ENCODE measurements at places on chromosomes 5 and 9.

DNA sequence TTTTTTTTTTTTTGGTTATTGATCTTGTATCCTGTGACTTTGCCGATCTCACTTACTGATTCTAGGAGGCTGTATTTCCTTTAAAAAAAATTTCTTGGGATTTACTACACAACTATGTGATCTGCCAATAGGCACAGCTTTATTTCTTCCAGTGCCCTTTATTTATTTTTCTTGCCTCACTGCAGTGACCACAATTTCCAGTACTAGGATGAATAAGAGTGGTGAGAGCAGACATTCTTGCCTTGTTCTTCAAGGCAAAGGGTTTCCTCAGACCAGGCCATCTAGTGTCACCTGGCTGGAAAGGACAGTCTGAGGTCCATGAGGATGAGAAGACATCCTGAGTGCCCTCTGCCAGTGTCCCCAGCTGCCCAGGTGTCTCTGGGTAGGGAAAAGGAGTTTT is 265.4 kb downstream of the SPOCK1 start:
- DNase-seq = no peak

- no peak for DNase-seq
Observed at GRCh38 chr5:36897616-36898015, 21.0 kb downstream of the NIPBL start.

- DNase-seq = no peak
Observed at GRCh38 chr5:44797841-44798240, 10.9 kb upstream of the MRPS30 start.

- DNase-seq = no peak
Observed at GRCh38 chr9:121778252-121779225, 127.1 kb downstream of the DAB2IP start.

DNA sequence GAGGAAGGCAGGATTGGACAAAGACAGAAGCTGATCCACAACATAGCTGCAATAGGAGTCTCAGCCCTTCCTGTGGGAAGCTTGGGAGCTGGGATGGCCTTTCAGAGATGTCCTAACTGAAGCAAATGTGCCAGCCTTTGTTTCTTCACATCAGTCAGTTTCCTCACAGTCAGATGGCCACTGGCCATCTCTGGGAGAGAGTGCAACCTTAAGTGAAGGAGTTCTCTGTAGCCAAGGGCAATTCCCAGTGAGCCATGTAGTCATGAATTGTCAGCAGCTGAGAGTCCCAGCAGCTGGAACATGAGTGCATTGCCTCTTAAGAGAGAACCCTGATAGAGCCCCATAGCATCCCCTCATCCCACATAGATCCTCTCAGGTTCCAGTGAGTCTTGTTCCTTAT is 89.1 kb upstream of the LIFR start:
- no peak for DNase-seq

- DNase-seq = no peak
Observed at GRCh38 chr5:33148076-33148513, 292.7 kb upstream of the TARS1 start.

- no peak for DNase-seq
Observed at GRCh38 chr9:130260816-130261765, 4.5 kb upstream of the HMCN2 start.

- DNase-seq = no peak
Observed at GRCh38 chr5:35143841-35144240, 86.4 kb downstream of the PRLR start.

DNA sequence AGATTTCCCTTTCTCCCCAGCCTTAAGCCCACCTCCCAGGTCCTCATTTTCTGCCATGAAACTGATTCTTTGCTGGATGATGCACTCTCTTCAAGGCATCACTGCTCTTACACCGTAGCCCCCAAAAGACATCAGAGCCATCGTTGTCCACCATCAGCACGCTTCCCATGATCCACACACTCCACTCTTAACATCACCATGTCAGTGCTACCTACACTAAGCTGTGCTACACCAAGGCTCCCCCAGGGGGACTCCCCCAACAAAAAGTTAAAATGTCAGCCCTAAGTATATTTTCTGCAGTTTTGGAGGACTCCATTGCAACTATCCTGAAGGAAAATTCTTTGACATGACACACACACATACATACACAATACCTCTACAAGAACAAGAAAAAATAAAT is 34.1 kb upstream of the KIF2A start:
- DNase-seq = no peak

GRCh38 chr5:24749701-24750100 is 104.9 kb upstream of the CDH10 start:
- DNase-seq = no peak

GRCh38 chr5:40743771-40744170 is 12.0 kb downstream of the TTC33 start:
- no peak for DNase-seq

DNA sequence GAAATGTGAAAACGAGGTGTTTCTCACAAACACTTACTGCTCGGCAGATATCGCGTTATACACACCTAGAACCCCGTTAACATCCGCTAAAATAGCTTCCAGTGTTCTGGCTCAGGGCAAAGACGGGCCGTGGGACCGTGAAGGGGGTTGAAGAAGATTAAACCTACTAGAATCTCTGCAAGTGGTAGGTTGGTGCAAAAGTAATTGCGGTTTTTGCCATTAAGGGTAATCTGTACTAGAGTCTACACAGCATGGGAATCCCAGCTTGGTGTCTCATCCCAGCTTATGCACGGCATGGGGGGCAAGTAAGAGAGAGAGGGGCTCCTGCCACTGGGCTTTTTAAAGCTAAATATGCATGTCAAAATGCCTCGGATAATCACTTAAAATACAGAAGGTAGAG is 43.9 kb downstream of the HRH2 start:
- no peak for DNase-seq

DNA sequence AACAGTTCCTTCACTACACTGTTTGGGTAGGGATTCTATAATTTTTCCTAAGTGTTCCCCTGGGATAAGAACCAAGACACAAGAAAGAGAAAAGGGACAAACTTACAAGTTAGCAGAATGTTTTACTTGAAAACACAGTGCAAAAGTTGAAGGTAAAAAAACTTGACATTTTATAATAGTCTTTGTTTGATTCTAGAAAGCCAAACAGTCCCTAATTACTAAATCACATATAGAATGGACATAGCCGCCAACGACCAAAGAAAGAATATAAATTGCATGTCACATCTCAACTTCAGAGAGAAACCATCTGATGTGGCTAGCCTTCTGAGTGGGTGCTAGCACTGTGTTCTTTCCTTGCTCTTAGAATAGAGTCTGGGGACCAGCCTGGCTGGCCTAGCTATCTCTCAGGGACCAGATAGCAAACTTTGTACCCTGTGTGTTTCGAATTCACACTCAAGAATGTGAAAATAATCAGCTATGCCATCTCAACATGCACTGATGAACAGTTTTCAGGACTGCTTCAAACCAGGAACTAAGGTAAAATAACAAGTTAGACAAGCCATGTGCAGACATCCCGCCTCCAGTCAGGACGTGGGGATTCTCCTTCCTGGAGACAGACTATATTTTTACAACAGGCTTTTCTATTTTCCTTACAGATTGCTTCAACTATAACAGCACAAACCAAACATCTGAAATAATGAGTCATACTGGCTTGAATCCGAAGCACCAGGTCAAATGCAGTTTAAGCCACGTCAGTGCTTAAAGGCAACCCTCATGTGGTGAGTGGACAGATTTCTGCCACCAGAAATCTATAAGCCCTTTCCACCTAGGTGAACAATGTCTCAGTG is 53.7 kb downstream of the LHFPL2 start:
- DNase-seq = no peak

- no peak for DNase-seq
Observed at GRCh38 chr5:67133217-67133616, 63.4 kb downstream of the CD180 start.

DNA sequence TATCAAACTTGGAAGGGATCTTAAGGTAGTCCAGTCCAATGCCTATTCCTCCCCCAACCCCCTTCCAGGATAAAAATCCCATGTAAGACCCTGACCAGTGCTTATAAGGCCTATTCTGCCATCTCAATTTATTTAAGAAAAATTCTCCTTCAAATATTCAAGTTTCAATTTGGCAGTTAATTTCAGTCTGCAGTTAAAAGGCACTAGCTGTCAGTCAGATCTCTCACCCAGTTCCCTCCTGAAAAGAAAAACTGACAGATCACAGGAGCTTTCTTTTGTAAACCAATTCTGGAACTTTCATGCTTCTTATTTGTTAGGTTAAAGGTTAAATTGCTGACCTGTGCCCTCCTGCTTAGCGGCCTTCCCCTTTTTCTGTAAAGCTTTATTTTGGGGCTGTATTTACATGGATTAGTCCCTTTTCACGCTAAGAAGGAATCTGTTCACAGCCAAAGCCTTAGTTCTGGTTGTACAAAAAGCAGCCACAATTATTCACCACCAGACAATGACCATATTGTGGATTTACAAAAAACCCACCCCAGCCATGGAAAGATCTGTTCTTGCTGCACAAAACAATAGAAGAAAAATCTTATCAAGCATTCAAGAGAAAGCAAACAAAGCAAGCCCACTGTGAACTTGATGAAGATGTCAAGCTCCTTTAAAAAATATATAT is 68.7 kb downstream of the DENND1A start:
- no peak for DNase-seq

DNA sequence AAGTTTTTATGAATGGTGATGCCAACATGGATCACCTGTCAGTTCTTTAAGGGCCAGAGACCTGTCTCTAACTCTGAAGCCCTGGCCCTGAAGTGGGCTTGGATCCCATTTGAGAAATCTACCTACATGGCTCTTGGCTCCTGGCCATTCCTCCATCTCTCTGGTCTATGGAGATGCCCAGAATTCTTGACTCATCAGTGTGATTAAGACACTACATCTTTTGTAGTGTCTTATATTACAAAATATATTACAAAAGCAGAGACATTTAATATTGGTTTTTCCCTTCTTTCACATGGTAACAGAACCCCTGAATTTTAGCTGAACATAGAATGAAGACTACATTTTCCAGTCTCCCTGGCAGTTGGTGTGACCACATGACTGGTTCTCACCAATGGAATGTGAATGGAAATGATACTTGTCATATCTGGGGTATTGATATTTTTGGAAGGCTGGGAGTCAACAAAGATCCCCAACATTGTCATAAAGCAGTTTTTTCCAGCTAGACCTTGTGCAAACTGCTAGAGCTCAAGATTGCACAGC is 198.3 kb downstream of the SREK1 start:
- no peak for DNase-seq

DNA sequence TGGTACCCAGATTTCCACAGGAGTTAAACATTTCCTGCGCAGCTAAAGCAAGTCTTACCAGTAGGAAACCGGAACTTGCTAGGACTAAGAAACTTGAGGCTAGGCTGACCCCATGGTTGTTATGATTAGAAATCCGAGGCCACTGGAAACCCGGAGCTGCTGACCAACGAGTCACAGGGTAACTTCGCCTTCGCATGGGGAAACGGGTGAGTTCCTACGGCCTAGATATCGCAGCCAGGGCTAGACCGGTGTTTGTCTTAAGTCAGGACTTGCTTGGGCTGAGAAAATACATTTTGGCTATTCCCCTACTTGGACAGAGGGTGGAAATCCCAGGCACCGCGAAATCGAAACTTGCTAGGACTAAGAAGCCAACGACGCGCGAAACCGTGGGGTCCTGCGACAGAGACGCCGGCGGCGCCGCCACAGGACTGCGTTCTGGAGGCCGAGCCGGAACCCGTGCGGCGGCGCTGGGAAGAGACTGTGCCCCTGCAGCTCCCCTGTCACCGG is 1.6 kb upstream of the ANXA2R start:
- no peak for DNase-seq

GRCh38 chr9:20599195-20599594 is 23.1 kb downstream of the MLLT3 start:
- DNase-seq = no peak

GRCh38 chr5:154058055-154059038 is 19.6 kb downstream of the MFAP3 start:
- DNase-seq = no peak

DNA sequence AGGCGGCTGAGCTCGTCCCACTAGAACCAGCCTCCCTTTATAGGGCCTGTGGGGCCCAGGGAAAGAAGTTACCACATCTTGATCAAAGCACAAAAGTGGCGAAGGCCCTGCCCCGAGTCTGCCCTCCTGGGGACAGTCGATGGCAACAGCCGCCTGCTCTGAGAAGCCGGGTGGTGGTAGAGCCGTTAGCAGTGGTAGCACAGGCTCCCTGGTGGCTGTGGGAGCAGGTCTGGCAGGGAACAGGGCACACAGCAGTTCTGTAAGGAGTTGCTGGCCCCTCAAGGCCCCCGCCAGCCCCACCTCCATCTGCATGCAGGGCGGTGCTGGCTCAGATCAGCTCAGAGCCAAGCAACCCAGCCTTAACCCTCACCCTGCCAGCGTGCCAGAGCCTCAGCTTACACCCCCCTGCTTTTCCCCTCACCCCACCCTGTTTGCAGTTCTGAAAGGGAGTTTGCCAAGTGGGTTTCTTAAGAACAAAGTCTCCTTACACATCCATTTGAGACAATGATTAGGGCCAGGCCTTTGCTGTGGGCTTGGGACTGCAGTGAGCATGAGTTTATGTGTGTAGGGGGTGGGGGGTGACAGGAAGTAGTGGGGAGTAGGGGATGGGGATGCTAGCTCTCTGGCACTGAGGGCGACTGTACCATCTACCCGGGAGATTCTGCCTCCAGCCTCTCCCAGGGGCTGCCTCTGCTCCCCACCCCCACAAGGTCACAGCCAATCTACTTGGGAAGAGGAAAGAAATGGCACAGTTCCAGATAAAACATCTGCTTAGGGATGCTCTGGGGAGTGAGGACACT is 11.8 kb downstream of the ACSL6 start:
- no peak for DNase-seq

DNA sequence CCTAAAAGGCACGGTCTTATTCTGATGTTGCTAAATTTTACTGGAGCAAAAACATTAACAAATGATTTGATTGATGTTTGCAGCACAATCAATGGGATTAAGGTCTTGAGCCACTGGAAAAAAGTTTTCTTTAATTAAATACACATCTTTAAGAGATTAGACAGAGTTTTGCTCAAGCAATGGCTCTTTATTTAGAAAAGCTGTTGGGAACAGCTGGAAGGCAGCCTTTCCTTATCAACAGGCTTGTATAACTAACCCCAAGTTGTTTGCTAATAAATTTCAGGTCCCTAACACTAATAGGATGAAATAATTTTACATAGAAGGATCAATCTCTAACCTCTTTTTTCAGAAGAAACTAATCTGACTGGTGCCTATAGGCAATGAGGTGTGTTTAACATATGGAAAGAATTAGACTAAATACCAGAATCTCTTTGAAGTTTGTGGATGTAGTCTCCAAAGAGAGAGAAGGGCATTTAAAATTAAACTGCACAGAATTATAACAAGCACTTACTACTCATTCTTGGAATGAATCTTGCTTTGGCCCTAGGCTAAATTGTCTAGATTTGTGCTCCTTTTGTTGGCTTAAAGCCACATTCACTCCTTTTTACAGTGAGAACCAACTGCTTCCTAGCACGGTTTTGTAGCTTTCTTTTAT is 67.3 kb upstream of the TNFAIP8 start:
- DNase-seq = no peak

- no peak for DNase-seq
Observed at GRCh38 chr5:147156012-147156411, 78.8 kb upstream of the STK32A start.

Data from stimulated activated CD4-positive, alpha-beta T cell treated with anti-CD3 and anti-CD28 coated beads, TNF-alpha, amount 100 ng/mL, for 4 hours (primary cell).